RPMI8226 (cell line): ENCODE measurements at places on chromosomes 5 and 9.

DNA sequence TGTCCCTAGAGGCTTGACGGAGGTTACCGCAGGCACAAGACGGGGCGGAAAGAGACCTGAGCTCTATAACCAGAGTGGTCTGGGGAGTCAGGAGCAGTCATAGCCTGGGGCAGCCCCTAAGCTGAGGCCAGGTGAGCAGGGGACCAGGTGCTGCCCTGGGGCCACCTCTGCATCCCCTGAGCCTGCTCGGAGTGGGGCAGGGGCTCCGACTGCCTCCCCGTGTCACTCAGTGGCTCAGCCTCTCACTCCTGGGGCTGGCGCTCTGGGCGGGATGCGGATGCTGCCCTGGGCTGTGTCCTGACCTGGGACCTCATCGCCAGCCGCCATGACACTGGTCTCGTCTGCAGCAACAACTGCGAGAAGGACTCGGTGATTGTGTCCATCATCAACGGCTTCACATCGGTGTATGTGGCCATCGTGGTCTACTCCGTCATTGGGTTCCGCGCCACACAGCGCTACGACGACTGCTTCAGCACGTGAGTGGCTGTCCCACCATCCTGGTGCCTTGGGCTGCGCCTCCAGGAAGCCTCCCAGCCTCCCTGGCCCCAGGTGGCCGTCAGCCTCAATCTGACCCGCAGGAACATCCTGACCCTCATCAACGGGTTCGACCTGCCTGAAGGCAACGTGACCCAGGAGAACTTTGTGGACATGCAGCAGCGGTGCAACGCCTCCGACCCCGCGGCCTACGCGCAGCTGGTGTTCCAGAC lies 8.8 kb upstream of the SLC6A18 start:
- DNase-seq: no peak

DNA sequence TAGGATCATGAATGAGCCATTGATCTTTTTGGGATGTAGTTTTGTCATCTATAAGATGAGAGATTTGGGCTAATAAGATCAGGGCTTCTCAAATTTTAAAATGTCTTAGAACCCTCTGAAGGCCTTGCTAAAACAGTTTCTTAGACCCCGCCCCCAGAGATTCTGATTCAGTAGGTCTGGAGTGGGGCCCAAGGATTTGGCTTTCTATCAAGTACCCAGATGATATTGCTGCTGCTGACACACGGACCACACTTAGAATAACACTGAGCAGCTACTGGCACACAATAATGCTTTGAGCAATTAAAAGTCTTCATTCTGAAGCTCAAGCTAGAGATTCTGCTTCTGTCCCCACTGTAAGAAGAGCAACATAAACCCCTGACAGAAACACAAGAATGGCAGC lies 216.7 kb downstream of the SMARCA2 start:
- no peak for DNase-seq

DNA sequence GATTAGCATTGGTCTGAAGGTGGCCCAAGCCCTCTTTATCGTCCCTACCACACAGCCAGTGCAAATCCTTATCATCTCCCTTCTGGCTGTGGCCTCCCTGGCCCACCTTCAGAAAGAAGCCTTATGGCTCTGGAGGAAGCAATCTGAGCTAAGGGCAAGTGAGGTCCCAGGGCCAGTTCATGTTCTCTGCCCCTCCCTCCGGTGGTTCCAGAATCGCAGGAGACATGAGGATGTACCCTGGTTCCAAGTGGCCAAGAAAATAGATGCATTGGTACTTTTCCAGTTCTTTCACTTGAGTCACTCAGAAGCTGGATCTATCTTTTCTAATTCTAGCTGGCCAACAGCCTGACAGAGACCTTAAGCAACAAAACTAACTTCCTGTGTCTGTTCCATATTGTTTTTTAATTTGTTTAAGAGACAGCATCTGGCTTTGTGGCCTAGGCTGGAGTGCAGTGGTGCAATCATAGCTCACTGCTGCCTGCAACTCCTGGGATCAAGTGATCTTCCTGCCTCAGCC lies 60.7 kb downstream of the LHFPL2 start:
- DNase-seq: no peak

DNA sequence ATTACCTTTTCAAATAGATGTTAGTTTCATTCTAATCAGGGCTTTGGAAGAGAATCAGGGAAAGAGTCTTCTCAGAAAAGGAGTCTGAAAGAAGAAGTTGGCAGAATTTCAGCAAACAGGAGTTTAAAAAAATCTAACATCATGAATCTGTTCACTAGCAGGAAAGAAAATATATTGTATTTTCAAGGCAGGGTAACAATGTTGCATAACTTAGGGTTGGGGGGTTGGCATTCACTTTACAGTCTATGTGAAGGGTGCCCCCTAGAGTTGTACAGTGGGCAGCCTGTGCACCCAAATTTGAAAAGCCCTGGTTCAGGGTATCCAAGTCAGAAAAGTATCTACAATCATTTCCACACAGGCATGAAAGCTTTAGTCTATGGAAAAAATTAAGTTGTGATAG lies 348.4 kb upstream of the SLC30A5 start:
- no peak for DNase-seq
